ENCODE measurements at places on chromosomes 3 and 15.

- DNase-seq, result peak; percentile 21
Measured at GRCh38 chr3:10964537-10965167, 27.9 kb upstream of the SLC6A1 start.

GRCh38 chr3:100748220-100748619, 38.9 kb downstream of the TFG start:
- DNase-seq, result no peak

DNA sequence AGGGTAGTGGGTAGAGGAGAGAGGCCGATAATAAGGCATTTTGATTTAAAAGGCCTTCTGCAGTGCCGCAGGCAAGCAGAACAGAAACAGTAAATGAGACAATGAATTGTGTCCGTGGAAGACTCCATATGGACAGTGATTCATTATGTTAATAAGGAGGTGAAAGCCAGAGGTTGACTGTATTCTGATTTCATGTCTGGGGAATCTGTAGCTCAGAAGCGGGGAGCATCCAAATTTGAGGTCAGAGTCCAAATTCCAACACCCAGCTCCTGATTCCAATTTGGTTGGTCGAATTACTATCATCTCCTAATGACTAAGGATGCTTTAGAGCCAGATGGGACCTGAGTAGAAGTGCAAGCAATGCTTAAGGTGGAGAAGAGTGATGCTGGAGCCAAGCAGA, 1.0 kb upstream of the TBC1D21 start:
- DNase-seq, result no peak

DNA sequence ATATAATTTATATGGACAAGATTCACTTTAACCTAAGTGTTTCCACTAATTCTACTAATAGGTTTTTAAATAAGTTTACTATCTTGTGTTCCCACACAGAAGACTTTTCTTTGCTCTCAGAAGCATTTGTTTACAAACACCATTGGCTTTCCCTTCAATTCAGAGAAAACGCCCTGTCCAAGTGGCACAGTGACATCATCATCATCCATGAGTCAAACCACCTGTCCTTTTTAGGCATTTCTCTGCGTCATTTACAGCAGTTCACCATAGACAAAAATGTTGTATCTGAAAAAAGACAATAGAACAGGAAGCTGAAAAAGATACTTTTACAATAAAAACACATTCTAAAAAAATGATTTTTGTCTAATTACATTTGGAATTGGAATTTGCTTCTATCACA, 9.3 kb upstream of the BCL2L10 start:
- DNase-seq, result no peak

- peak; percentile 65 for DNase-seq
Measured at GRCh38 chr3:57078344-57078634, 17.8 kb downstream of the SPATA12 start.

DNA sequence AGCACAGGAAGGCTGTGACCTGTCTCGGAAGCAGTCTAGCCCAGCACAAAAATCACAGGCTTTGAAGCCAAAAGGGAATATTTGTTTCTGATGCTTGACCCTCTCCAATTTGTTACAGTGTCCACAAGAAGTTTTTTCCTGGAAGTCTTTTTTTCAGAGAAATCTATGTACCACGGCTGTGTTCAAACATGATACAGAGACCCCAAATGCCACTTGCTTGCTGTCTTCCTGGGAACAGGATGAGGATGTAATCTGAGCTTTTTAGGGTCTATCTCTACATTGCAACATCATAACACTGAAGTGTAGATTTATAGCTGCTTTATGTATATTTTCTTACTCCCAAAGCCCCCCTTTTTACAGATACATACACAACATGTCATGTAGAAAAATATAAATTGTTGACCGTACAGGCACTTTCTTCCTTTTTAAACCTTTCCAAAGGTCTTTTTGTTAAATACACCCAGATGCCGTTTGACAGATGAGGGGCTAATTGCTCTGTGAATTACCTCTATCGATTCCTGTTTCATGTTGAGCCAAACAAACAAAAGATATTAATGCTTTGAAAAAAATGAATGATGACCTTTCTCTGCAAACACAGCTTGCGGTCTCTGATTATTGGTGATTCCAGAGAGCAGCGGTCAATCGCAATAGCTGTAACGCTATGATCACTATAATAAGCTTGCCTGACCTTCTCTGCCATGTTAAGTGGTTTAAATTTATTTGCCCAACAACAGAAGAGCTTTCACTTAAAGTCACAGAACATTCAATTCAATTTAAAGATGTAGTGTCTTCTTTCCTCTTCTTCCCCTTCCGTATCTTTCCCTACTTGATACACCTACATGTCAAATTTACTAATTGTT, 875.9 kb upstream of the NR2F2 start:
- DNase-seq, result no peak

DNA sequence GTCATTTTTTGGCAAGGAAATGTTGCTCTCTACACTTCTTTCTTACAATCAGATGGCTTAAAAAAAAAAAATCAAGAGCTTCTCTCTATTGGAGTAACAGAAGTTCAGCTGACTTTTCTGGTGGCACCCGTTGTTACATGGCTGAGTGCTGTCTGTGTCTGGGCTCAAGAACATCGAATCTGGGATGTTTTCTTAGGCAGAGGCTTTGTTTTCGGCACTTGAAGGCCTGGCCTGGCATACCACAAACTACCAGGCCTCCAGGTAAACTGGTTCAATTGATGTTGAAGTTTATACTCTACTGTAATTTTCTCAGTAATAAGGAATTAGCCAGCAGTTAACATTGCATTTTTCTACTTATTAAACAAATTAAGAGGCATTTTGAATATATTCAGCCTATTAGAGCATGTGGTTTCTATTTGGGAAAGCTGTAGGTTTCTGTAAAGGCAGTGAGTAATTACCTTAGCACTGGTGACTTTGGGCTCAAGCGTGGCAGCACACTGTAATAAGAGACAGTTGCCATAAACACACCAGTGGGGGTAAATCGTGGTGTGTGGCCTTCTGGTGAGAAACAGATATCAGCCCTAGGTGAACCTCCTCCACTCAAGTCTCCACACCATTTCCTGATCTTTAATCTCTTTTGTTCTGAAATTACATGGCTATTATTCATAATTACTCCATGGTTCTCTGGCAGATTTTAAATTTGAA, 544.7 kb downstream of the MECOM start:
- no peak for DNase-seq

DNA sequence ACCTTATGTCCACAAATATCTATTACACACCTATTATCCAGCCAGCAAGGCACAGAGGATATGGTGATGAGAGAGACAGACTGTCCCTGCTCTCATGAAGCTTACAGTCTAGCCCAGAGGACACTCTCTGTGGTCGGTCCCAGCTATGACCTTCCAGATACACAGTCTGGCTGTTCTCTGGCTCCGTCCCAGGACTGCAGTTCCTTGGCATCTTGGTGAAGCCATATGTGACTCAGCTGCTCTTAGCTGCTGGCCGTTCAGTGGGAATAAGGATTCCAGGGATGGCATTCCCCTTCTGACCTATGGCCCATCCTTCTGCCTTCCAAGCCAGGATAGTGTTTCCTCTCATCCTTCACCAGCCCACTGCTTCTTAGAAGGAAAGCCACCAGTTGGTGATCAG, 30.8 kb downstream of the MEX3B start:
- no peak for DNase-seq

GRCh38 chr3:153495422-153495821, 333.4 kb downstream of the RAP2B start:
- DNase-seq, result no peak

DNA sequence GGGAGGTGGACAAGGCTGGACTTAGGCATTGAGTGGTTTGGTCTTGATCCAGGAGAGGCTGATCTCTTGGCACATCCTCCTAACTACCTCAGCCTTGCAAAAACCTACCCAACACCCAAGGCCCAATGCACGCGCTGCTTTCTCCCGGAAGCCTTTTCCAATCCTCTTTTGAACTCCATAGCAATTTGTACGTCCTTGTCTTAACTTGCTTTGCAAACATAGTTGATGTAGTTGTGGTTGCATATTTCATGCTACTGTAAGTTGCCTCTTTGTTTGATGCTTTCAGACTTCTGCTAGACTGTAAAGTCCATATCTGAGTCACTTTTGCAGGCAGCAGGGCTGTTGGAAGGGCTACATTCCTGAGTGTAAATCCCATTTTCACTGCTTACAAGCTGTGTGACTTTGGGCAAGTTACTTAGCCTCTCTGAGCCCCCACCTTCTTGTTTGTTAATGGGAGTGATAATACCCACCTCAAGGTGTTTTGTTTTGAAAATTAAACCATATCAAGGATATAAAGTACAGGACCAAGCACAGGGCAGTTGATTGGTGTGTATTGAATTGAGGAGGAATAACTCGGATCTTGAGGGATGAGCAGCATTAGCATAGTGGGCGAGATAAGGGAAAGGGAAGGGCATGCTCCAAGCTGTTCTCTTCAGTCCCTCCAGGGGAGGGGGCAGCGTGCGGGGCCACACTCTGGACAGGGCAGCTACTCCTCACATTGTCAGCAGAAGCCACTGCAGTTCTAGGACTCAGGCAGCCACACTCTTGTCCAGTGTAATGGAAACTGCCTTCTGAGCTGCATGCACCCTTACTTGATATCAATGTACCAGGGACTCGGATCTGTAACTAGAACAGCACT, 28.8 kb downstream of the SIAH2 start:
- DNase-seq, result no peak

- no peak for DNase-seq
Measured at GRCh38 chr3:13594146-13594545, 45.2 kb downstream of the FBLN2 start.

- DNase-seq, result no peak
Measured at GRCh38 chr15:98437752-98438151, 210.6 kb upstream of the IGF1R start.

DNA sequence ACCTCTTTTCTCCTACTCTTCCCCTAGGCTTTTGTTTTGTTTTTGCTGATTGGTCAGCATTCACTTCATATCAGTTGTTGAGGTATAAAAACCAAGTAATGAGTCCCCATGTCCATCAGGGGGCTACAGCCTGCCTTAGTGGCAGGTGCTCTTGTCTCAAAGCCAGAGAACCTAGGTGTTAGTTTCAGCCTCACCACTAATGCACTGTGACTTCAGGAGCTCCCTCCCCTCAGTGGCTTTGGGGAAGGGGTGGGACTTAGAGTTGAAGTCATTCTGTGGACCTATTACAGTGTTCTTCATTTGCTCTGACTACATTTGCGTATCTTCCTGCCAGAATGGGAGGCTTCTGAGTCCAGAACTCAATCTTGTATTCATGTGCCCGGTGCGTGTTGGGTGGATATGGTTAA, 41.6 kb downstream of the NR2C2 start:
- no peak for DNase-seq

- DNase-seq, result no peak
Measured at GRCh38 chr15:63595688-63596087, 1.5 kb upstream of the FBXL22 start.

GRCh38 chr3:120749843-120750242, 7.3 kb downstream of the GTF2E1 start:
- no peak for DNase-seq

GRCh38 chr15:101207867-101208288, 44.0 kb downstream of the CHSY1 start:
- no peak for DNase-seq

- no peak for DNase-seq
Measured at GRCh38 chr15:45354711-45355110, 23.6 kb downstream of the GATM start.

- DNase-seq, result no peak
Measured at GRCh38 chr3:13857702-13858380, 22.0 kb downstream of the WNT7A start.

GRCh38 chr15:41930867-41931222, 37.0 kb upstream of the SPTBN5 start:
- no peak for DNase-seq

DNA sequence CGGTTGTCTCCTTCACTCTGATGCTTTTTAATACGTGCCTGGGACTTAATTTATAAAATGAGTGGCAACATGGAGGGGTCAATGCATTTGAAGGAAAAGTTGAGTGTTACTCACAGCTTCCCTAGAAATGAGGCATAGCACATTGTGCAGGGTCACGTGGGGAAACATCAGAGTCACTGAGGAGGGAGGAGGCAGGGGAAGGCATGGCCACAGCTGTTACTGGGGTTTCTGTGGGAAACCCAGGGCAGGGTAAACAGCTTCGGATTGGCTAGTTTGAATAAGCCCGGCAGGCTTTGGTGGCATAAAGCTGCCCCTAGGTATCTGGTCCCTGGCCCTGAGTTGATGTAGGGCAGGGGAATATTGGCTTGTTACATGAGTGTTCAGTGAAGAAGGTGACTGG, 98.9 kb upstream of the ST8SIA2 start:
- no peak for DNase-seq

DNA sequence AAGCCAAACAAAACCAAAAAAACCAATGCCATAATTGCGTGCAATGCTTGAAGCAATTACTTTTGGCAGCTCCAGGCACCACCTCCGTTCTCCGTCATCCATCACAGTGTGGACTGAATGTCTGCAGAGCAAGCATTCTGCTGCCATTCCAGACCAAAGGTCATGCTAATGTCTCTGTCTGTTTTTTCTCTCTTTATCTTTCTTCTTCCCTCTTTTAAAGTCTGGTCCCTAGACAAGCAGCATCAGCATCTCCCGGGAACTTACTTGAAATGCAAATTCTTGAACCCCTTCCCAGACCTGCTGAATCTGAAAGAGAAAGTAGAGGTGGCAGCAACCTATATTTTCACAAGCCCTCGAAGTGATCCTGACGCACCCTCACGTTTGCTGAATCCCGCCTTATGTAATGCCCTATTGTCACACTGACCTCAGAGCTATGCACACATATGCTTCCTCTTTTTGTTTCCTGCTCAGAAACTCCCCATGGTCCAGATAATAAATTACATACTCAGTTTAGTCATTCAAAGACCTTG, 297.3 kb upstream of the PROK2 start:
- DNase-seq, result peak; percentile 41

DNA sequence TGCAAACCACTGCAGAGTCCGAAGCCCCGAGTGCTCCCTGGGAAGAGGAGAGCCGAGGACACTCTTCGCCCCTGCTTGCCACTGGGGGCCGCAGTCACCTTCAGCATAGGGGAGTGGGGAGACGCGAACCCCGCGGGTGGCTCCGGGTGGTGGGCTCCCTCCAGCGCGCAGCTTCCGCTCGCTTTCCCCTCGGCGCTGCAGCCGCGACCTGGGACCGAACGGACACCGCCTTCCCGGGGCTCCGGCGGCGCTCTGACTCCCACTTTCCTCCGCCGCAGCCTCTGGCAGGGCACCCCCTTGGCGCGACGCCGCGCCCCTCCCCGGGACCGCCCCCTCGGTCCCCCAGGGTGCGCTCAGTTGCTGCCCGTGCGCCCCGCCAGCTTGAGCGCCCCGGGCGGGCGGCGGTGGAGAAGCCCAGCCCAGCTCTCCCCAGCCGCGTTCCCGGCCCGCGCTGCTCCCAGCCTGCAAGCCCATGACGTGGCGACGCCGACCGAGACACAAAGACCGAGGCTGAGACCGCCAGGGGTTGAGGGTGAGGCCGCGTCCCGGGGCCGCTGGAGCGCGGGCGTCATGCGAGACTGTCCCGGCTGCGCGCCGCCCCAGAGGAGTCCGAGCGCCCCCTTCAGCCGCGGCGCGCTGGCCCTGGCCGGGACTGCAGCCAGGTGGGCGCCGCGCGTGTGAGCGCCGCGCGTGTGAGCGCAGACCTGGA, at the start of gene MINAR1:
Gene MINAR1, plus strand, starts transcription at position 701 of the 709 bp plus-strand sequence. CDS start 23,812 bp downstream, outside the sequence.
- no peak for DNase-seq

DNA sequence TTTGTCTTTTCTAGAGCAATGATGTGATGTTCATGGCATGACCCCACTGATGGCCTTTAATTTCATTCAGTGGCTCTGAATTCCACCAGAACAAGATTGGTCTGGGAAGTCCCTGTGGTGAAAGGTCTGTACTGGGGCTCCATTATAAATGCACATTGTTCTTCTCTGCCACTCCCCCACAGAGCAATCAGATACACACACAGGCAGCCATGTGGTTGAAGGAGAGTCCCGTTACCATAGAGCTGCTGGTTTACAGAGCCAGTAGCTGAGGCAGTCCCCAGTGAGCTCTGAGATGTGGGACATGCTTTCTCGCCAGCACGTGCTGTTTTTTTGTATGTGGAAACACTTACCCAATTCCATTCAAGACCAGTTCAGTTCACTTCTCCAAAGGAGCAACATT, 172.7 kb upstream of the TRIM42 start:
- DNase-seq, result peak; percentile 3
